Activated T-cell treated with anti-CD3 and anti-CD28 coated beads for 24 hours (primary cell): ENCODE measurements at places on chromosomes 1 and 21.

DNA sequence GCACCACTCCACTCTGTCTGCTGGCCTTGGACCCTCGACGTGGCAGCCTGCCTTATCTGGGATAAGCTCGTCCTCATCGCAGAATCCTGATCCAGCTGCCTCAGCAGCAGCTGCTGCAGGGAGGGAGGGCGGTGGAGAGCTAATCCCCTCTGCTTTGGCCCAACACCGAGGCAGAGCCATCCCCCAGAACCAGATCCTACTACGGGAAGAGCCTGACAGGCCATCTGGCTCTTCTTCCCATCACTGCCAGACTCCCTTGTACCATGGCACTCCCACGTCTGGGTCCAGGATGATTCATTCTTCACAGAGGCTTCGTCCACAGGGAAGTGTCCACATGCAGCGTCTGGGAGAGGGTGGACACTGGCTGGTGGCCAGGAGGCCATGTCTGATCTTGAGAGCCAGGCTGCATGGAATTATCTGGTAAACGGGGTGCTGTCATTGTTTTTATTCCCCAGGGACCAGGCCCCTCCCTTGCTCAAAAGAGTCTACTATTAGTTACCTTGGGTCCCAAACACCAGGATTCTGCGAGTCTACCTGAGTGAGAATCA lies 14.6 kb upstream of the PKP1 start:
- DNase-seq = no peak

DNA sequence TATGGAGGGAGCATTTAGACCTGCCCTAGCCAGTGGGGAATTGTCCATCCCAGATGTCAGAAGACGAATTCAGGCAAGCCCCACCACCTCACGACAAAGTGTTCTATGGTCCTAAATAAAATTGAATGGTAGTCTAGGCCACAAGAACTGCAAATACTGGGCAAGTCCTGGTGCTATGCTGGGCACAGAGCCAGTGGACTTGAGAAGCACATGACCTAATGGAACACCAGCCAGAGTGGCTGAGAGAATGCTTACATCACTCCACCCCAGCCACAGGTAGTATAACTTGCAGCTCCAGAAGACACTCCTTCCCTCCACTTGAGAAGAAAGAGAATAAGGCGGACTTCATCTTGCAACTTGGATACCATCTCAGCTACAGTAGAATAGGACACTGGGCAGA lies 567.3 kb upstream of the CXADR start:
- no peak for DNase-seq

DNA sequence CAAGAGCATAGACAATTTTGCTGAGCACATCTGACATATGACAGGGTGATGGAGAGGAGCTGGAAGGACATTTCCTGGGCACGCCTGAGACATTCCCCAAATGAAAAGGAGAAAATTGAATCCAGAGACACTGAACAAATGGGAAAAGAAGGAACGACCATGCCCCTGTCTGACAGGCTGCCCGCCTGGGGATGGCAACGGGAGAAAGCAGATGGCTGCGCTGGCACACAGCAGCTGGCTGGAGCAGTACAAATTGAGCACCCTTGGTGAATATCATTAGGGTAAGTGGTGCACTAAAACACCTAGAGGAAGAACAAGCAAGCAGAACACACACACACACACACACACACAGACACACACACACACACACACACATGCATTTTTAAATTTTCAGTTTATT lies 174.3 kb upstream of the DUSP10 start:
- DNase-seq = no peak

GRCh38 chr1:55821234-55821633 lies 606.1 kb upstream of the USP24 start:
- DNase-seq = no peak

- DNase-seq = no peak
Measured at GRCh38 chr1:203858975-203859374, 2.4 kb upstream of the SNRPE start.

DNA sequence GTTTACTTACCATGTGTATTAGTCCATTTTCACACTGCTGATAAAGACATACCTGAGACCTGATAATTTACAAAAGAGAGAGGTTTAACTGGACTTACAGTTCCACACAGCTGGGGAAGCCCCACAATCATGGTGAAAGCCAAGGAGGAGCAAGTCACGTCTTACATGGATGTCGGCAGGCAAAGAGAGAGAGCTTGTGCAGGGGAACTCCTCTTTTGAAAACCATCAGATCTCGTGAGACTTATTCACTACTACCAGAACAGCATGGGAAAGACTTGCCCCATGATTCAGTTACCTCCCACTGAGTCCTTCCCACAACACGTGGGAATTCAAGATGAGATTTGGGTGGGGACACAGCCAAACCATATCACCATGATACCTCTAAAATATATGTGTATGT lies 39.3 kb upstream of the ERRFI1 start:
- no peak for DNase-seq

- no peak for DNase-seq
Measured at GRCh38 chr1:182303778-182304177, 87.8 kb downstream of the GLUL start.
